Stimulated activated naive CD8-positive, alpha-beta T cell treated with anti-CD3 and anti-CD28 coated beads, Interleukin-15, Interleukin-2, amounts not matched to agents 100 U/mL and 50 U/mL, for 24 hours (primary cell): ENCODE measurements at places on chromosomes 4 and X.

GRCh38 chr4:69764311-69764710 lies 3.9 kb upstream of the SULT1B1 start:
- DNase-seq, result no peak

DNA sequence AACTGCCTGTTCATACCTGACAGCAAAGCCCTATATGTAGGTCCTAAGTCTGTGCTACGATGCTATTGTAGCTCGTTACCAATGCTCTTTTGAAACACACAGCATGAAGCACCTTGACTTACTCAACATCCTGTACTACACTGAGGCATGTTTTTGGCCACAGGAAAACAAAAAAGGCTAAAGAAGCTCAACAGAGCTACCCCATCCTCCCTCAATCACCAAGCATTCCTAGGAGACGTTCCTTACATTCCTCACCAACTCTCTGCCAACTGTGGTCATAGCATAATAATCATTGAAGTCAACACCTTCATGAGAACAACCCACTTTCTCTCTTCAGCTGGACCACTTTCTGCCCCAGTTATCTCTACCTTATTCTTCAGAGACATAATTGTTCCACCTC lies 73.7 kb upstream of the SLC25A43 start:
- DNase-seq, result no peak

DNA sequence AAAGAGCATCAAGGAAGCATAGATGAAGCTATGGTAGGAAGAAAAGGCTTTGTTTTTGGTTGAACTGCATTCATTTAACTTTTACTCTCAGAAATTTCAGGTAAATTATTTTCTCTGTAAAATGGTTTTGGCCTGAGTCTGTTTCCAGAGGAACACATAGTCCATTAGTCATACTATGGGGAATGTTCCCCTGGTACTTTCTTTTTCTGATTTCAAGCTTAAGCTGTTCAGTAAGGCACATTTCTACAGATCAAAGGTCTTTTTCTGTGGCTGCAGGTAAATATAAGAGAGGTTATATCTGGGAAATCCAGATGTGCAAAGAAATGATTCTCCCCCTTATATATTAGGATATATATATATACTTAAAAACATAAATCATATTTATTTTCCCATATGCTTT lies 1744.4 kb upstream of the ADGRL3 start:
- DNase-seq, result no peak

DNA sequence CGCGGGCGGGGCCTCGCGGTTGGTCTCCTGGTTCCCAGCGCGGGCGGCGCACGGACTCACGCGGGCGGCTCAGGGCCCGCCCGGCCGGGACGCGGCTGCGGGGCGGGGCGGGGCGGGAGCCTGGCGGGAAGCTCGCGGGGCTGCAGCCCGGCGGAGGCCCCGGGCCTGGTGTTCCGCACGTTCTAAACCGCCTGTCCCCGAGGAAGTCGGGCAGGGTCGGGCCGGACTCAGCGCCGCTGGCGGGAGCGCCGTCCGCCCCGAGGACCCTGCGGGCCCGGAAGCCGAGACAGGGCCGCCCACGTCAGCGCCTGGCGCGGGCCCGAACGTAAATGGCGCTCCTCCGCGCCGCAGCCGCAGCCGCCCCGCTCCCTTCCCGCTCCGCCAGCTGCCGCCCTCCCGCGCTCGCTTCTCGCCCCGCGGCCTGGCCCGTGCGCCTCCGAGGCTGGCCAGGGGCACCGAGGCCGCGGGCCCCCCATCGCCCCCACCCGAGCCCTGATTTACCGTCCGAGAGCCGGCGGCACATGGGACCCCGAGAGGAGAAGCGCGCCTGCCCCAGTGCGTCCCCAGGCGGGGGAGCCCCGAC lies 309 bp upstream of the CTBP1 start:
- peak; percentile 85 for DNase-seq

DNA sequence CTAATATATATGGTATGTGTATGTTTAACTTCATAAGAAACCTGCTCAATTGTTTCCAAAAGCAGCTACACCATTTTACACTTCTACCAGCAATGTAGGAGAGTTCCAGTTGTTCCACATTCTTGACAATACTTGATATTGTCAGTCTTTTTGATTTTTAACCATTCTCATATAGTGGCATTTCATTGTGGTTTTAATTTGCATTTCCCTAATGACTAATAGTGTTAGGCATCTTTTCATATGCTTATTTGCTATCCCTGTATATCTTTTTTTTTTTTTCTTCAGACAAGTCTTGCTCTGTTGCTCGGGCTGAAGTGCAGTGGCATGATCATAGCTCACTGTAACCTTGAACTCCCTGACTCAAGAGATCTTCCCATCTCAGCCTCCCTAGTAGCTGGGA lies 58.2 kb upstream of the TRIM2 start:
- DNase-seq, result no peak

GRCh38 chrX:13022926-13023325 lies 21.5 kb downstream of the FAM9C start:
- no peak for DNase-seq

- DNase-seq, result no peak
Observed at GRCh38 chr4:23429497-23429896, 460.4 kb downstream of the PPARGC1A start.

GRCh38 chr4:1091561-1091995 lies 21.8 kb downstream of the RNF212 start:
- no peak for DNase-seq

DNA sequence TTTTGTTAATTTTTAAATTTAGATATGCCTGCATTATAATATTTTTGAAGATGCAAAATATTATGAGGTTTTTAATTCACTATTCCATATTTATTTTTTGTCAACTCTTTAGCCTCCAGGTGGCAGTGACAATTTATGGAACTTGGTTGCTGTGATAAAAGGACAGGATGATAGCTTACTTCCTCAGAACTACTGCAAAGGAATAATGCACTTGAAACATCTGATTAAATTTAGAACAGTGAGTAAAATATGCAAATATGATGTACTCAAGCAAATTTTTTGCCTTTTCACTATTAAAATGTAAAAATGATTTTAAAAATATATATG lies 45.1 kb downstream of the SPATA4 start:
- DNase-seq, result no peak

- DNase-seq, result no peak
Observed at GRCh38 chrX:51853251-51853650, 40.2 kb upstream of the MAGED1 start.

DNA sequence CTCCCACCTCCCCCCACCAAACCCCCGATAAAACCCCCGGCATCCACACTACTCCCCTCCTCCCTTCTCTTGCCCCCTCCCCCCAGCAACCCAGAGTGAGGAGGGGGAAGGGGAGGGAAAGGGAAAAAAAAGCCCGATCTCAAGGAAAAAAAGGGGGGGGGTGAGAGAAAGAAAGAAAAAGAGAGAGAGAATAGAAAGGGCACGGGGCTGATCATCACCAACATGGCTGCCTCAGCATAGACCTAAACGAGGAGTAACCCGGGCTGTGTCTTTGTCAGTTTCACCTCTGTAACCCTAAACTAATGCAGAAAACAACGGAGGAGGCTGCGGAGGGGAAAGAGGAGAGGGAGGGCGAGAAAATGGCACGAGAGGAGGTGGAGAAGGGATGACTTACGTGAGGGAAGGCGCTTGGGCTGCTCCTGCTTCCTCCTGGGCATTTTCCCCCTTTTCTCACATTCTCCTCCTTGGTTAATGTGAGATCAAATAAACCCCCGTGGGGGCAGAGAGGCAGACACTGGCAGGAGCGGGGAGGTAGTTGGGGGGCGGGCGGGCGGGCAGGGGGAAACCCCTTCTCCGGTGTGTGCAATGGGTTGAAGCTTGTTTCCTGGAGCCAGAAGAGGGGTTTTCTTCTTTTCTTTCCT lies 532 bp downstream of the ZNF827 start:
- peak; percentile 46 for DNase-seq

- peak; percentile 10 for DNase-seq
Observed at GRCh38 chr4:107913283-107913899, 18.0 kb upstream of the CYP2U1 start.

DNA sequence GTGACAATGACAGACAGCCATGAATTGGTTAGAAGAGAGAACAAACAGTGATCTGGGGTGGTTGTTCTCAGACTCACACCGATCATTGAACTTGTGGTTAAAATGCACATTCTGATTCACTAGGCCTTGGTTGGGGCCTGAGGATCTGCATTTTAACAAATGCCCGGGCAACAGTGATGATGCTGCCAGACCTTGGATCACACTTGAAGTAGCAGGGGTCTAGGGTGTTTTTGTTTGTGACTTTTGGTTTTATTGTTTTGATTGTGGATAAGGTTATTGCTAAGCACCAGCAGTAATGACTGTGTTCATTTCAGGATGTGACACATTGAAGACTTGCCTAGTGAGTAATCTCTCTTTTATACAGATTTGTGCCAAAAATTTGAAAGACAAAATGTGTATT lies 36.5 kb downstream of the TXLNG start:
- DNase-seq, result no peak

DNA sequence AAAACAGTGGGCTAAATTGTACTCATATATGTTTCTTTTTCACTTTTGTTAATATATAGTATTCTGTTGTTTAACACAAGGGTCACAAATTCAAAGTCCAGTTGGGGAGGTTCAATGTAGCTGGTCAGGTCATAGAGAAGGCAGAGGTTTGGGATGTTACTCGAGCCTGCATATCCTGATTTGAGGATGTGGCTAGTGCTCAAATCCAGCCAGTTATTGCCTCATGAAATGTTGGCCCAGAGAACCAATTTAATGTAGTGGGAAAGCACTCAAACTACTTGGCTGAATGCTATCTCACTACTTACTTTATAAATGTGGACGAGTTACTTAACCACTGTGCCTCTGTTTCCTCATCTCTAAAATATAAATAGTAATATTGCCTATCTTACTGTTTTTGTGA lies 12.5 kb downstream of the USO1 start:
- no peak for DNase-seq

DNA sequence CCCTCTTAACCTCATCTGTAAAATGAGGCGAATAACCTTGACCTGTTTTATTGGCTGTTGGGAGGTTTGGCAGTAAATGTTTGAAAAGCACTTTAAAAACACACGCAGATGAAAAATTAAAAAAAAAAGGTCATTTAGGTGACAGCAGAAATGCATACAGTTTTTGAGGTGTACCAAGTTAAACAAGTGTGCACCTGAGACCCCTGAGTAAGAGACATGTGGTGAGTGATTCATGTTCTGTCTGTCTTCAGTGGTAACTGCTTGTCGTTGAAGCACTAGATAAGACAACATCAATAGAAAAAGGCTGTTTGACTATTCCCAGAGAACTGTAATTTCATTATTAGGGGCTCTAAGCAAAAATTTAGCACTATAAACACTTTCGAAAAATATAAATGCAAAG lies 608.4 kb upstream of the PITX2 start:
- no peak for DNase-seq

GRCh38 chr4:183384516-183384915 lies 59.9 kb upstream of the CDKN2AIP start:
- no peak for DNase-seq

DNA sequence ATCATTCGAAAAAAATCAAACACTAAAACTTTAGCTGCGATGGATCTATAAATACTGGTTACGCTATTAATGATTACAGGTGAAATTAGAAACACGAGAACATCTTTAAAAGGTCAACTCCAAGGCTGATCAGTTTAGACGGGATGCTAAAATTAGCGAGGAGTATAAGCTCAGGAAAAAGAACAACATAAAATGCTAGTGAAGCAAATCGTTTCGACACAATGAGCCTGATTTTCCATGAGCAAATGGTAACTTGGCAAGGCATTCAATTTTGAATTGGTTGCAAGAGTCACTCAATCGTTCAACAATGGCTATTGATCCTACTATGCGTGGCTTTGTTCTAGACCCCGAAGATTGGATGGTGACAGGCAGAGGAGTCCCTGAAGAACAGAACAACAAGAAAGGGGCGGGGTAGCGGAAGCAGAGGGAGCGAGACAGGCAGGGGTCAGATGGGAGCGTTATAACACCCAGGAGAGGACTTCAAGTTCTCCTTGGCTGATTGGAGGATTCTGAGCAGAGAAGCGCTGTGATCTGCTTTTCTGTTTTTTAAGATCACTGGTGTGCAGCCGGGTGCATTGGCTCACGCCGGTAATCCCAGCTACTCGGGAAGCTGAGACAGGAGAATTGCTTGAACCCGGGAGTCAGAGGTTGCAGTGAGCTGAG lies 146.5 kb downstream of the RBM47 start:
- DNase-seq, result no peak

- no peak for DNase-seq
Observed at GRCh38 chrX:136067097-136067496, 80.2 kb upstream of the FHL1 start.

DNA sequence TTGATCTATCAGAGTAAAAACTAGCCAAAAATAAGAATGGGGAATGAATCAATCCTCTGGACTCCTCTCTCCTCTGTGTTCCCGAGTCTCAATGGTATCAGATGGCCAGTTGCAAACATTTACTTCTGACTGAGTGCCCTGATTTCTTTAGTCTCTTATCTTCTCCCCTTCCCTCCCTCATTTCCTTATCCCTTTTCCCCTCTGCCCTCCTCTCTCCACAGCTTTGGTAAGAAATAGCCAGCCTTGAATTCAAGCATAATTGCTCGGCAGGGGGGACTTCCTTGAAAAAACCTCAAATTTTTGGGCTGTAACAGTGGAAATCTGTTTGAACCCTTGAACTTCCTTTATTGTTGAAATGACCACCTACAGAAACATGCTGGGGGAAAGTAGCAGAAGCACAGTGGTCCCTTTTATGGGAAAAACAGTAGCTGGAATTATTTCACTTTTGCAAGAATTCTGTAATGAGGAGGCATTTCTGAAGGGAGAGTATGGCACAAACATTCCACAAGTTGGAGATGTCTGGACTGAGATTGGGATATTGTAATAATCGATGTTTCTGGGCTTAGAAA lies 40.3 kb downstream of the NHS start:
- no peak for DNase-seq

DNA sequence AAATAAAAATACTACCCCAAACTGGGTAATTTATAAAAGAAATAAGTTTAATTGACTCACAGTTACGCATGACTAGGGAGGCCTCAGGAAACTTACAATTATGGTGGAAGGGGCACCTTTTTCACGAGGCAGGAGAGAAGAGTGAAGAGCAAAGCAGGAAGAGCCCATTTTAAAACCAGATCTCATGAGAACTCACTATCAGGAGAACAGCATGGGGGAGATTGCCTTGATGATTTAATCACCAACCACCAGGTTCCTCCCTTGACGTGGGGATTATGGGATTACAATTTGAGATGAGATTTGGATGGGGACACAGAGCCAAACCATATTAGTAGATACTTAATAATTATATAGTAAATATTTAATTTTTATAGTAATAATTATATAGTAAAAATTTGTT lies 10.1 kb downstream of the CISD2 start:
- DNase-seq, result no peak

DNA sequence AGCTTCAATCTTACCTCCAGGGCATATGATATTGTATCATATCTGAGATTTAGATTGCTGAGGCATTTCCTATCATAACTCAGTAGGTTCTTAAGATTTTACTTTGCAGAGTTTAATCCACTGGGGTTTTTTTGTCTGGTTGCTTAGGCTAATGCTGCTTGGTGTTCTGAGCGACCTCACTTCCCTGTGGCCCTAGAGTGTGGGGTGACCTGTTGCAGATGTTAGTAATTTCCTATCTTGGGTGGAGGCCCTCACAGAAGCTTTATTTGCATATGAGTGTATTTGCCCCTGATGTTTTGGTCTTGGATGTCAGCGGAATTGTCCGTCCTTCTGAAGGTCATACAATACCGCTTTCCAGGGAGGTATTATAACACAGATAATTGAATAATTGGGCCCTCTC lies 137.1 kb downstream of the NDST3 start:
- no peak for DNase-seq
